ENCODE measurements at places on chromosomes 11 and 22.

DNA sequence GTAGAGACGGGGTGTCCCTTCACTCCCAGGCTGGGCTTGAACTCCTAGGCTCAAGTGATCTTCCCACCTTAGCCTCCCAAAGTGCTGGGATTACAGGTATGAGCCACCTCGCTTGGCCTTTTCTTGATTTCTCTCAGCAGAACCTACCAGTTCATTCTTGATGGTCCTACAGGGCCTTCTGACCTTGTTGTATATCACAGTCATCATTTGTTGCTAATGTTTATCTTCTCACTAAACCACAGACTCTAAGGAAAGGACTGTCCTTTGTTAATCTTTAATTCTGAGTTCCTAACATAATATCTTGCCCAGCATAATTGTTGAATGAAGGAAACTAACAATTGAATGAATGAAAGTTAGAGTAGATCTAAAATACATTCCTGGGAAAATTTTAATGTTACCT lies 22.0 kb upstream of the ZC3H12C start:
- DNase-seq, result no peak

DNA sequence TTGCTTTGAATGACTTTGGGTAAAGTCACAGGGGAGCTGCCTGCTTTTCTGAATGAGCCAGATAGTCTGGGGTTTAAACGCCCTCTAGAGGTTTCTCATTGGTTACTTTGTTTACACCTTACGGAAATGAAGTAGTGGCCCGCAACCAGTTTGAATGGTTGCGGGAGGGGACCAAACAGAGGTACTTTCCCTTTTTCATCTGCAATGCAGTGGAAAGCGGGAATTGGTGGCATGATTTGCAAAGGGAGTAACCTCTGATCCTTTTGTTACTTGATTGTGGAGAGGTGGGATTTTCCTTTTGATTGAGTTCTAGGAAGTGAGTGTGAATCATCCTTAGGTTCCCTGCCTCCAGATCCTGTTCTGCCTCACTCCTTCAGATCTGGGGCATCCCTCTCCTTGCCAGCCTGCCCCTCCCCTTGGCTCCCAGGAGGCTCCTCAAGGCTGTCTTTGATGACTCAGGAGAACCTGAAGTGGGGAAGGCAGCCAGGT lies 15.9 kb upstream of the GLYATL1 start:
- DNase-seq, result no peak

DNA sequence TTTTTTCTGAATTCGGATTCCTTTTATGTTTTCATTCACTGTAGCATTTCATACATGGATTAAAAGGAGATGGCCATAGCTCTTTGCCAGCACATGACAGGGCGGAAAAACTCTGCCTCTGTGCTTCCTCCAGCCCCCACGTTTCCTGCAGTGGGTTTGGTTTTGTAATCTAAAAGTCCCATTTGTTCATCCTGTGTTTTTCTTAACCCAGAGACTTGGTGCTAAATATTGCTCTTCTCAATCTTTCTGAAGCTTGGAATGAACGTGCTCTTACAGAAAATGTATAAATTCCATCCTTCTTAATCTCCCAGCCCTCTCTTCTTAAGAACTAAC lies 89.9 kb downstream of the PPP6R3 start:
- no peak for DNase-seq

DNA sequence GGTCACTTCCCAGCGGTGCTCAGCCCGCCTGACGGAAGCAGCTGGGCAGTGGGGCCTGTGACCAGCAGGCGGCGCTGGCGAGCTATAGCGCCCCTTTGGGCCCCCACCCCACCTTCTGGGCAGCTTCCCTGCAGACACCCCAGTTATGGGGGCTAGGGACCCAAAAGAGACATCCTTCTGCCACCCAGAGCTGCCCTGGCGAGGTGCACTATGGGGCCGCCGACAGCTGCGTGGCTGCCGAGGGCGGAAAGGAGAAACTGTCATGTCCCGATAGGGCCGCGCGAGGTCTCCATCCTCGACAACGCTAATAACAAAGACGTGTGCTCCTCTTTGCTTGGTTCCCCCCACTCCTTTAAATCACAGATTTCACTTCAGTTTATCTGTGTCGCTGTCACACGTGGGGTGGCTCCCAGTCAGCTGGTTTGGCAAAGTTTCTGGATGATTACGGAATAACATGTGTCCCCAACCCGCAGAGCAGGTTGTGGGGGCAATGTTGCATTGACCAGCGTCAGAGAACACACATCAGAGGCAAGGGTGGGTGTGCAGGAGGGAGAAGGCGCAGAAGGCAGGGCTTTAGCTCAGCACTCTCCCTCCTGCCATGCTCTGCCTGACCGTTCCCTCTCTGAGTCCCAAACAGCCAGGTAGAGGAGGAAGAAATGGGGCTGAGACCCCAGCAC lies 673 bp upstream of the MYO7A start:
- DNase-seq, result peak; percentile 49

- no peak for DNase-seq
These were observed 20.3 kb downstream of the ASCL2 start for GRCh38 chr11:2250041-2250440.
